Esophagus squamous epithelium (tissue), 5 donors: ENCODE measurements at places on chromosomes 6 and 20. TPM values are rescaled to one million over a fixed set of nuclear protein-coding genes. Genes with fewer than 3 reads are reported as not detected.

- no peak for DNase-seq
Observed at GRCh38 chr6:16511040-16511660, 250.1 kb downstream of the ATXN1 start.

GRCh38 chr20:18224968-18225568 lies 63.3 kb upstream of the ZNF133 start:
- no peak for DNase-seq

The MYCT1 gene
- 7.8 TPM for total RNA-seq

DNA sequence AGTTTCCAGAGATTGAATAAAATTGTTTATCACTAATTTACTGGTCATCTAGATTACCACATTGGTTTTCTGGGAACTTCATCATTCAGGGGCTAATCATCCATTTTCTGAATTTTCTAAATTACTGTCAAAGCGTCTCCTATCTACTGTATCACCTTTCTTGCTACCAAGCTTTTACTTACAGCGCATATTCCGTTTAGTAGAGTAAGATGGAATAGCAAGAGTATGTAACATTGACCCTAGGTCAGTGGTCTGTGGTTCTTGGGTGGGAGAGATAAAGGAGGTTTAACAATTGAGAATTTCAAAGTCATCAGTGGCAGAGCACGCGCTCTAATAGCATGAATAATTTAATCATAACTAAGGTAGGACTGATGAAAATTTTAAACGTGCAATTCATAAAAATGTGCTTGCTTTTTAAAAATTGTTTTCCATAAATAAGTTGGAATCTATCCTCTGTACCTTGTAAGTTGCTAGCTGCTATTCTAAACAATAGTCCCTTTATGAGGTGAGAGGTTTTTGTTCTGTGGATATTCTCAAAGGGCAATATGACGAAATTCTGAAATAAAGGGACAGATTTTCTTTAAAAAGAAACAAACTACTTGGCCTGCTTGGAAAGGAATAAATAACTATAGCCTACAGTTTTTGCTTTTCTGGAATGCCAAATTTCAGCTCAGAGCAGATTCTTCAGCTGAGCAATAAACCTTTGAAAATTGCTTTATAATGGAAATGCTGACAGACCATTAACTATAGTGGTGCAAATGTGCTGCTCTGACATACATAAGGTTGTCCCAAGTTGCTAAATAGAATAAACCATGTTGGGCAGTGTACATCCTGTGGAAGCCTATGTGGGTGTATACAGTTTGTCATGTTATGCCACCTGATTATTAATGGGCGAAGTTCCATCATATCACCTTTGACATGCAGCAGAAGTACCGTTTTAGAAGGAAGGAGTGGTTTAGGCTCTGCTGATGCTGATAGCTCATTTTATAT lies 84.1 kb downstream of the ZFAND3 start:
- no peak for DNase-seq

GRCh38 chr20:36273414-36274180 lies 32.5 kb upstream of the DLGAP4 start:
- DNase-seq: no peak

The SLC17A3 gene
- not detected for total RNA-seq

The EYA4 gene
- 0.09 TPM for total RNA-seq

DNA sequence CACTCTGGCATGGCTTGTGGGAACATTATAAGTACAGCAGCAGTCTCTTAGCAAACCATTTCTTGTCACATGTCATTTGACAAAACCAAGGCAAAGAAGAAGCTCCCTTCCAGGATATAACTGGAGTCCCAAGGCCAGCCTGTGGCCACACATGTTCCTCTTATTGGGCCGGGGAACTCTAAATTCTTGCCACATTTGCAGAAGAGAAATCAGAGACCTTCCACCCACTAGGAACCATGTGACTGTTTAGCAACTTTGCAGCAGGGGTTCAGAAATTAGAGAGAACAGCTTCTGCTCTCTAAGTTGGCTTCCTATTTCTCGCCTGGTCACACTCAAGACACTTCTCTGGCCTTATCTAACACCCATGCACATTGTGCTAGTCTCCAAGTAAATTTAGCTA lies 20.4 kb upstream of the MEP1A start:
- DNase-seq: no peak

The AIF1 gene
- 2.4 TPM for total RNA-seq

The TUBB1 gene
- total RNA-seq: not detected
